ENCODE measurements at places on chromosomes 16 and 17.

DNA sequence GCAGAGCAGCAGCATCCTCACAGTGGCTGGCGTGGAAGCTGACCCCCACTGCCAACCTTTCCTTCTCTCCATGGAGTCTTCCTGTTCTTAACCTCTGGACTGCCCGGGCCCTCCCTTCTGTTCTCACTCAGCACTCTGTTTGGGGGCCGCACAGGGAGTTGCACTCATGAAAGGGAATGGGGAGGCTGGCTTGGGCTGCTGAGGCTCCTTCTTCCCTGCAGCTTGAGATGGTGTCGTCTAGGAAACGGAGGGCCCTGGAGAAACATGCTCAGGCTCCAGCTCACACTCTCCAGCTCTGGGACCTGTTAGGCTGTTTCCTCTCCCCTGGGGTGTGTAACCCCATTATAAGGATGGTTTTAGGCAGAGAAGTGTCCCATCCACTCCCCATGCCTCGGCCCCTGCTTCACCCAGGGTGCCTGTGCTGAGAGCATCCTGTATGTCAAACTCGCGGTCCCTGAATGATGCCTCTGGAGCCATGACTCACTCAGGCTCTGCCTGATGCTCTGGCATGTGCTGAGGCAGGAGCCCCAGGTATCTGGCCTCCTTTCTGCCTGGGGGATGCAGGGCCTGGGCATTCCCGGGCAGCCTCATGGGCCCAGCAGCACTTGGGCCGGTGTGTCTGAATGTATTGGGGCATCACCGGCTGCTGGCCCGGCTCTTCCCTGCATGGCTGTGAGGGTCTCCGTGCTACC, 18.9 kb downstream of the TMEM94 start:
- H3K27me3 ChIP-seq = no peaks in the 10 kb centered on the region
- H3K4me1 ChIP-seq = peaks cover 3% of the 10 kb centered on the region
- DNase-seq = no peak
- H3K4me3 ChIP-seq = no peak overlapping the region

DNA sequence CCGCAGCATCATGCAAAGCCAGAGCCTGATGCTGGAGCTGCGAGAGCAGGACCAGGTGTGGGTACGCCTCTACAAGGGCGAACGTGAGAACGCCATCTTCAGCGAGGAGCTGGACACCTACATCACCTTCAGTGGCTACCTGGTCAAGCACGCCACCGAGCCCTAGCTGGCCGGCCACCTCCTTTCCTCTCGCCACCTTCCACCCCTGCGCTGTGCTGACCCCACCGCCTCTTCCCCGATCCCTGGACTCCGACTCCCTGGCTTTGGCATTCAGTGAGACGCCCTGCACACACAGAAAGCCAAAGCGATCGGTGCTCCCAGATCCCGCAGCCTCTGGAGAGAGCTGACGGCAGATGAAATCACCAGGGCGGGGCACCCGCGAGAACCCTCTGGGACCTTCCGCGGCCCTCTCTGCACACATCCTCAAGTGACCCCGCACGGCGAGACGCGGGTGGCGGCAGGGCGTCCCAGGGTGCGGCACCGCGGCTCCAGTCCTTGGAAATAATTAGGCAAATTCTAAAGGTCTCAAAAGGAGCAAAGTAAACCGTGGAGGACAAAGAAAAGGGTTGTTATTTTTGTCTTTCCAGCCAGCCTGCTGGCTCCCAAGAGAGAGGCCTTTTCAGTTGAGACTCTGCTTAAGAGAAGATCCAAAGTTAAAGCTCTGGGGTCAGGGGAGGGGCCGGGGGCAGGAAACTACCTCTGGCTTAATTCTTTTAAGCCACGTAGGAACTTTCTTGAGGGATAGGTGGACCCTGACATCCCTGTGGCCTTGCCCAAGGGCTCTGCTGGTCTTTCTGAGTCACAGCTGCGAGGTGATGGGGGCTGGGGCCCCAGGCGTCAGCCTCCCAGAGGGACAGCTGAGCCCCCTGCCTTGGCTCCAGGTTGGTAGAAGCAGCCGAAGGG, 24.2 kb downstream of the C1QTNF1 start:
- H3K36me3 ChIP-seq = no peaks in the 10 kb centered on the region
- H3K4me1 ChIP-seq = no peaks in the 10 kb centered on the region
- no peak overlapping the region for H3K27ac ChIP-seq
- no peak overlapping the region for H3K4me3 ChIP-seq

DNA sequence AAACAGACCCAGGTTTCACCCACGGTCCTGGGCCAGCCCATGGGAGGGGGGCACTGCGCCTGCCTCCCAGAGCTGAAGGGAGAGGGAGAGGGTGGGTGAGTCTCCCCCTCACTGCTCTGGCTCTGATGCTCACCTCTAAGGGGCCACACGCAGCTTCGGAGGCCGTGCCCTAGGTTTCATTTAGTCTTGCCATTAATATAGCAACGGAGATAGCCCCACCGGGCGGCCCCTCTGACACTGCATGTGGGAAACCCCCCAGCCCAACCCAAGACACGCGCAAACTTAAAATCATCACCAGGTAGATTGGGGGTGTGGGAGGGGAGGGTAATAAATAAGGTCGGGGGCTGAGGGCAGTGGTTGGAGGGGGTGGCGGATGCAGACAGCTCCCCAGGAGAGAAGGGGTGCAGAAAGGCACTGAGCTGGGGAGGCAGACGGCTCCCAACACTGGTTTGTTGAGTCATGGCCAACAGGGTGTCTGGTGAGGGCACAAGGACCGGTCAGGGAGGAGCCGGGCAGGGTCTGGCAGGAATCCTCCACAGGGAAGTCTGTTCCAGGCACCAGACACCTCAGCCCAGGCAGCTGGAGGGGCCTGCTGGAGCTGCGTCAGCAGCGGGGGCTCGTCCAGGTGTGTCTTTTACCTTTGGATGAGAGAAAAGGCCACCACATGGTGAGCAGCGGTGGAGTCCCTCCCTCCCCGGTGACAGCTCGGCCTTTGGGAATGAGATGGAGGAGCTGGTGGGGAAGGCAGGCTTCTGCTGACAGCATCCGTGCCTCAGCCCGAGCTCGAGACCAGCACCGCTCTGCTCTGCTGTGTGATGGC, 32.0 kb upstream of the DOC2B start:
- H3K36me3 ChIP-seq = peaks cover 9% of the 10 kb centered on the region
- H3K27ac ChIP-seq = no peak overlapping the region
- H3K27me3 ChIP-seq = no peaks in the 10 kb centered on the region
- peaks cover 11% of the 10 kb centered on the region for H3K4me1 ChIP-seq
- no peak for DNase-seq
- H3K4me3 ChIP-seq = no peak overlapping the region

GRCh38 chr16:78538919-78539318, 439.5 kb downstream of the WWOX start:
- H3K4me1 ChIP-seq = no peaks in the 10 kb centered on the region
- no peak for DNase-seq
- no peaks in the 10 kb centered on the region for H3K36me3 ChIP-seq
- H3K4me3 ChIP-seq = no peak overlapping the region
- no peak overlapping the region for H3K27ac ChIP-seq
- peaks cover 4% of the 10 kb centered on the region for H3K27me3 ChIP-seq

- peak overlapping the region; percentile 54 for H3K4me3 ChIP-seq
- H3K4me1 ChIP-seq = peaks cover 10% of the 10 kb centered on the region
- peaks cover 2% of the 10 kb centered on the region for H3K27me3 ChIP-seq
Measured at GRCh38 chr16:80656711-80657150, 115.9 kb downstream of the DYNLRB2 start.

- H3K36me3 ChIP-seq = no peaks in the 10 kb centered on the region
- H3K27ac ChIP-seq = peak overlapping the region; percentile 92
- peaks cover 6% of the 10 kb centered on the region for H3K27me3 ChIP-seq
- peak overlapping the region; percentile 86 for H3K4me3 ChIP-seq
- peak; percentile 54 for DNase-seq
Measured at GRCh38 chr16:23863511-23864422, 28.0 kb downstream of the PRKCB start.

DNA sequence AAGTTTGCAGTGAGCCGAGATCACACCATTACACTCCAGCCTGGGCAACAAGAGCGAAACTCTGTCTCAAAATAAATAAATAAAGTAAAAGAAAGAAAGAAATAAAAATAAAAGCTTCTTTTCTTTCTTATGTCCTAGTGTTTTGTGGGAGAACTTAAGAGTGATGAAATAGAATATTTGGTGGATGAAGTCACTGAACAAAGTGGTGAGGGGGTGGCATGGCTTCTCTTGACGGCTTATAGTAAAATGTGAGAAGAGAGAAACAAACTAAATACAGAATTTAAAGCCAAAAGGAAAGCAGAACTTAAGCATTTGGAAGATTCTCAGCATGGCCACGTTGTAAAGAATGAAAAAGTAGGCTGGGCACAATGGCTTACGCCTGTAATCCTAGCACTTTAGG, 15.3 kb downstream of the SGF29 start:
- peaks cover 4% of the 10 kb centered on the region for H3K36me3 ChIP-seq
- no peaks in the 10 kb centered on the region for H3K27me3 ChIP-seq
- H3K4me1 ChIP-seq = peaks cover 30% of the 10 kb centered on the region
- DNase-seq = no peak

DNA sequence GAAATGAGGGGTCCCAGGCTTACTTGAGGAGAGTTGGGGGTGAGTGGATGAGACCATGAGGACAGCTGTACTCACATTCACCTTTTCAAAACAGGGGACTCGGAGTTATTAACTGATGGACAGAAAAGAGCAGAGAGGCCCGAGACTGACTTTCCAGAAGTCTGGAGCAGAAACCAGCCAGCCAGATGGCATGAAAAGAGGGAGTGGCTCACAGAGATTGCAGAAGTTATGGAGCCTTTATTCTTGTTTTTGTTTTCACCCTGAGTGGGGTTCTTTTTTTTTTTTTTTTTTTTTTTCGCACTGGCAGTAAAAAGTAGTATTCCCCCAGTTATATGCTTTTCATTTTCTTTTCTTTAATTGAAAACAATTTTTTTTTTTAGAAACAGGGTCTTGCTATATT, 18.9 kb downstream of the TVP23A start:
- no peak for DNase-seq
- peaks cover 1% of the 10 kb centered on the region for H3K27me3 ChIP-seq
- no peaks in the 10 kb centered on the region for H3K36me3 ChIP-seq
- no peaks in the 10 kb centered on the region for H3K4me1 ChIP-seq
- no peak overlapping the region for H3K27ac ChIP-seq

DNA sequence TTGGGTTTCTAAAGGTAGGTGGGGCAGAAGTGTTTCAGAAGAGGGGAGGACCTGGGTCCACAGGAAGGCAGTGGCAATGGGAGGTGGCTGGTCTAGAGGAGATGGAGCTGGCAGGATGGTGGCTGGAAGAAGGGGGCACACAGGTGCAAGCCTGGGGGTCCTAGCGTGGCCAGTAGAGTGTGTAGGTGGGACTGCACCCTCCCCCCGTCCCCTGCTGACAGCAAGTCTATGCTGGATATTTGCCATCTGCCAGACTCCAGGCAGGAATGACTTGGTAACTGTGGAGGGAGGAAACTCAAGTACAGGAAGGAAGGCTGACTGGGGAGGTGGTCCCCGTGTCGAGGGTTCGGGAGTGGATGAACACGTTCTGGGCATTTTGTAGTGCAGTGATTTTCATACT, 8.6 kb downstream of the MED9 start:
- no peak for DNase-seq
- peaks cover 28% of the 10 kb centered on the region for H3K4me1 ChIP-seq
- H3K36me3 ChIP-seq = peaks cover 11% of the 10 kb centered on the region
- H3K27me3 ChIP-seq = peaks cover 2% of the 10 kb centered on the region
- peak overlapping the region; percentile 49 for H3K27ac ChIP-seq

DNA sequence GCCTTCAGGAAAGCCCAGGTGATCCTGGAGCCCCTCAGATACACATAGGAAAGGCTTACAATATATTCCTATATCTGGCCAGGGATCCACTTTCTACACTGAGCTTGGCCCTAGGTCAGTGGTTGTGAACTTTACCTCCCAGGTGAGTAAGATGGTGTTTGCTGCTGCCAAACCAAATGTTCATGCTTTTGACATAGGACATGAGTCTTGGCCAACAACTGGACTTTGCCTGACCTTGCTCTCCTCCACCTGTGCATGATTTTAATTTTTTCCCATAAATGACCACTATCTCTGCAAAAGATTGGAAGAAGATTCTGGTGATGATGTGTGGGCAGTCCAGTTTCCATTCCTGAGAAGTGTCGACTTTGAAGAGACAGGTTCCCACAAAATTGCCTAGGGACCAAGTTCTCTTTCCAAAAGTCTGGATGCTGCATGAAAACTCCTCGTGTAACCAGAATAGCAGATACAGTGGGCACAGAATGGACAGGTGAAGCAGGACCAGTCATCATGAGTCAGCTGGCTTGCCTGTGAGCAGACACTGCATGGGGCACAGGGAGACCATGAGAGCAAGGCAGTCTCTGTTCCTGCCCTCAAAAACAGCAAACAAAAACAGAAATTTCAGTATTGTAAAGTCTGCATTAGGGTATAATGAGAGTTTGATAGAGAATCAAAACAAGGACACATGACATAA, 226.4 kb upstream of the MON1B start:
- H3K4me1 ChIP-seq = no peaks in the 10 kb centered on the region
- no peak overlapping the region for H3K27ac ChIP-seq
- H3K36me3 ChIP-seq = no peaks in the 10 kb centered on the region
- no peak for DNase-seq
- H3K4me3 ChIP-seq = no peak overlapping the region

DNA sequence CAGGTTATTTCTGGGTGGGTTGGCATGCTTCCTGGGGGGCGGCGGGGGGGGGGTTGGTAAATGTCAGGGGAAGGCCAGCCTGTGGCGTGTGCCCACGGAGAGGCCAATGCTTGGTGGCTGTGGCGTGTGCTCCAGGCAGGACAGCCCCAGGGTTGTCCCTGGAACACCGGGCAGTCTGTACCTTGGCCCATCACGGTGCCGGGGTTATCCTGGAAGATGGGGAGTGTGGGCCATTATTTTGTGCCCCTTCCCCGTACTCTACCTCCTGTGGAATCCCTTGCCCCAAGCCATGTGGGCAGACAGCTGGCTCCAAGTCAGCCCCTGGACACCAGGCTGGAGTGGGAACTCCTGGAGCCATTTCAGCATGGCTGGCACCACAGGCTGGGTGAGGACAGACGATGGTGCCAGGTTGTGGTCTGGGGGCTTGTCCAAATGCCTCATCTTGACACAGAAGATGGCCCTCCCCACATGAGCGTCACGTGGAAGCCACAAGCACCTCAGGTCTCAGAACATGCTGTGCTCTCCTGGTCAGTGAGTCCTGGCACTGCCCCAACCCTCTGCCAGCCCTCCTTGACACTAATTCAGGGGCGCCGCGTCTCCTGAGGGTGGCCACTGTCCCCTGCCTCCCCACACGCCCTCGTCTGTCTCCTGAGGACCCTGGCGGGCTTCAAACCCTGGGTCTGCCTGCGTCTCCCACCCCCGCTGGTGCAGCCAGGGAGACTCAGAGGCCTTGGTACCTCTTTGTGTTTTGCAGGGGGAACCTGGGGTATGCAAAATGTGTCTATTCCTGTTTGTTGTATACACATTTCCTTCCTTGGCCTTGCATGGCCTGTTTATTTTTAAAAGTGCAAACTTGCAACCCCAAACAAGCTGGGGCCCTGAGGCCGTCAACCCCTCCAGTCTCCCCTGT, 4.3 kb downstream of the SLC16A3 start:
- H3K4me3 ChIP-seq = peak overlapping the region; percentile 21
- H3K27ac ChIP-seq = peak overlapping the region; percentile 72
- H3K27me3 ChIP-seq = peaks cover 16% of the 10 kb centered on the region
- no peak for DNase-seq
